ENCODE measurements at places on chromosomes 2 and 18. TPM values are rescaled to one million over a fixed set of nuclear protein-coding genes. Genes with fewer than 3 reads are reported as not detected.

- DNase-seq = no peak
Observed at GRCh38 chr2:120140866-120141265, 82.3 kb downstream of the TMEM185B start.

DNA sequence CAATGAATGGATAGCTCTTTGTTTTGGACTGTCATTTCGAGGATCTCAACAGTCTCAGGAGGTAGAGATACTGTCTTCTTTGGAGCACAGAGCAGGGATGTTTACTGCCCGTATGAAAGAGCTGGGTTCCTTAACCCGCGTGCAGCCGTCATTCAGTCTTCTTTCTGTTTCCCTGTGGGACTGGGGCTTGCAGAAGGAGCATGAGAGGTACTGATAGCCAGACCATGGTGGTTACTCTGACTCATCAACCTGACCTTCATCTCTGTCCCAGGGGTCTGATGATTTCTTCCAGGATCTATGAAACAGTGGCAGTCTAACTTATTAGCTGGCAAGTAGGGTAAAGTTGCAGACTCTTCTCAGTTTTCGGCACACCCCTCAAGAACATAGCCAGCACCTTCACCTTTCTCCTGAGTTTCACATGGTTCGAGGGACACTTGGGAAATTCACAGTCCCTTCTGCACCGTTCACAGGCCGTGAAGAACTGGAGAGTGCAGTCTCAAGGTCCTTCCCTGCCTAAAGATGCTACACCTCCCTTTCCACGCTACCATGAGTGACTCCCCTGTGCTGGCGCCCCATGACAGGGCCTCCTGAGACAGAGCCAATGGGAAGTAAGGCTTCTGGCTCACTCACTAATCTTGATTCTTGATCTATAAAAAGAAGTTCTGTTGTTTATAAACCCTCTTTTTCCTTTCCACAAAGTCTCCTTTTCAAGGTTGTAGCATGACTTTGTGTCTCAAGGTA lies 226.2 kb downstream of the MC4R start:
- peak; percentile 7 for DNase-seq

DNA sequence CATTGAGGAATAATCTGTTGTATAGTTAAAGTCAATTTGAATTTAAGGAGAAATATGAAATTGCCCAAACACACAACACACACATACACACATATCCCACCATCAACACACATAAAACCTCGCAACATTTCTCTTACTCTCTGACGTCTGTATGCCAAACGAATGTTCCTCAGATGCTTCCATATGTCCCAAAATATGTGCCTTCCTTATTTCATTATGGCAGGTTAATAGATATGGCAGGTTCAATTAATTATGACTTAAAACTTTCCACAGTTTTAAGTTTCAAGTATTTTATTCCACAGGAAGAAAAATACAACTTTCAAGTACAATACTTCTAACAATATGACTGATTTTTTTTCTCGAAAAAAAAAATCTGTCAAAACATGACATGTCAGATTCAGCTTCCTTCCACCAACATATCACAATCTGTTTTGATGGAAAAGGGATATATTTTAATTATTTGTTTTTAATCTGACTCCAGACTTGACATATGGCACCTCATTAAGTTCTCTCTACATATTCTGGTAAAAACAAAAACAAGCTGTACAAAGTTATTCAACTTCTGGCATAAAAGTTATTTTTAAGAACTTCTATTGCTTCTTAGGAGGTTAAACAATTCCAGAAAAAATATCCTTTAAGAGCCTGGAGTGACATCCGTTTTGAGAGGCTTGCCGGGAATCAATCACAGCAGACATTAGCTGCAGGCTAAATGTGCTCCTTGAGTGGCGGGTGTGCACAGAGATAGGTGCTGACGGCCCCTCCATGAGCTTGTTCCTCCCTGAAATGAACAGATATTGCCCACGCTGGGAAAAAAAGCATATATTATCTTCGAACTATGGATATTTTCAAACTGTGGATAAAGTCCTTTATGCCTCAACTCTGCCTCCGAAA lies 812.7 kb downstream of the DCDC2C start:
- no peak for DNase-seq

- DNase-seq = no peak
Observed at GRCh38 chr2:30692829-30693275, 114.4 kb downstream of the CAPN13 start.

GNAL gene
- 0.16 TPM for total RNA-seq

AKAIN1 gene
- not detected for total RNA-seq

IL36A gene
- total RNA-seq = 2.0 TPM

COL3A1 gene
- total RNA-seq = 14,045 TPM
